Activated CD4-positive, alpha-beta T cell treated with anti-CD3 and anti-CD28 coated beads, Interleukin-2, amount 50 U/mL, for 1 hour (primary cell): ENCODE measurements at places on chromosomes 2 and 18.

DNA sequence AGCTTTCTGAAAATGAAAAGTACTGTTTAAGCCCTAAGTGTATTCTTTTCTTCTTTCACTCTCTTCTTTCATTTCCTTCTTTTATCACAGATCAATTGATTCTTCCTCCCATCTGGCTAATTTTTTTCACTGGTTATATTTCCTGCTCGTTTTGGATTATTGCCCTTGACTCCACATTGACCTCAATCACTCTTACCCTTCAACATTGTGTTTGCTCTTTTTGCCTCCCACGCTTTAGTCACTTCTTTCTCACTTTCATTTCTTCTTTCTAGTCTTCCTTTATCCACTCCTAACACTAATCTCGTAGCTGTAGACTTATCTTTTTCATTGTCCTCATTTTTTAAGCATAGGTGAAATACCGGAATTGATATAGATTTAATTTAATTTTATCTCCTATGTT, 320.3 kb upstream of the VRK2 start:
- no peak for DNase-seq

DNA sequence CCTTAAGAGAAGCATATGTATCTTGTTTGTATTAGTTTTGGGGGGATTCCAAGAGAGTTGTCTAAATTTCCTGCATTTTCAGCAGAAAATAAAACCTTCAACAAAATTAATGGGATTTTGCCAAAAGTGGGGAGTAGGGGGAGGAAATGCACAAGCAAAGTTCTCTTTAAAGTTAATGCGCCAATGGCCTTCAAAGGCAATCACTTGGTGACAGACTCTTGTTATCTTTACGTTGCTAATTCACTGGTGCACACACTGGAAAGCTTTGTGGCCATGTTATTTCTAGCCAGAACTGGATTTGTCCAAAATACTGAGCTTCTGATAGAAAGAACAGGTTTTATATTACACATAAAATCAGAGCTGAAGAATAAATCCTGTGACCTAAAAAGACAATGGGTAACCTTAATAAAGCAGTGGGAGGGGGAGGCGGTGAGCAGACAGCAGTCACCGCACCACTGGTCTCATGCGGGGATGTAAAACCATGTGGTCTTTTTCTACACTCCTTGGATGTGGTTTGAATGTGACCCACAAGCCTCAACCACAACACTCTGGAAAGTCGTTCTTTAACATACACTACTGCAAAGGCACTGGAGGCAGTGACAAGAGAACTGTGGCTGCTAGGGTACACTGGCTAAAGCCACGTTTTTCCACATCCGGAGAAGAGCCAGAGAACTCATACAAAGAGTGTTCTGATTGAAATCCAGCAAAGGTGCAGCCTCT, 176.9 kb upstream of the SMAD7 start:
- no peak for DNase-seq

- DNase-seq: no peak
Observed at GRCh38 chr2:86062043-86062442, 43.6 kb downstream of the POLR1A start.

DNA sequence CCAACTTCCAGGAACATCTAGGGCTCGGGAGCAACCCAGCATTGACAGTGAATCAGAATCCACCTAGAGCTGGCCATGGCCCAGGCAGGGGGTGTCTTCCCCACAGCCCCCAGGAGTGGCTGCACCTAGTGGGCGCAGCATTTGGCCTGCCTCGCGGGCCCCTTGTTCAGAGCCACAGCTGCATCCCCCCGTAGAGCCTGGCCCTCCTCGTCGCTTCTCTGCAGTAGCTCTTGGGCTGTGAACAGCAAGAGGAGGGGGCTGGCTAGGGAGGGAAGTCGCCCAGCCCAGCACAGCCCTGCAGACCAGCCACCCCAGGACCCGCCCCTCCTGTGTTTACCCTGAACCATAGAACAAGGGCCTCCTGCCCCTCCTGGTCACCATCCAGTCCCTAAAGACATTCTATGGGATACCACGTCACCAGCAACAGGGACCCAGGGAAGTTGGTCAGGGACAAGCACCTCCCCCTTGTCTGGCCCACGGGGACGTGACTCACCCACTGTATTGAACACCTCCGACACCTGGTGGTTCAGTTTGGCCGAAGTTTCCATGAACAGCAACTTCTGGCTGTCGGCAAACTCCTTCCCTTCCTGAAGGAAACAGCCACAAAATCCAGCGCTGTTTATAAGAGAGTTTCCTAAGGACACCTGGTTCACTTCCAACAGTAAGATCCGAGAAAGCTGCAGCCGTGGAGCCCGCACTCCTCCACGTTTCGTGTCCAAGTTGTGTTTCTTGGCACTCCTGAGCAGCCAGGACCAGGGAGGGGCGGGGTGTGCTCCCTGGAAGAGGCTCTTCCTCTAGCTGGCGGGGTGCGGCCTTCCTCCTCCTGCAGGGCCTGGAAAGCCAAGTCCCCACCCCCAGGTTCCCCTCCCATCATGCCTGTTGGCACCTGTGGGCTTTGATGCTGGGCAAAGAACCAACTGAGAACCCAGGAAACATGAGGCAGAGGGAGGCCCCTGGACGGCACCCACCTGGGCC, 8.8 kb downstream of the PRLH start:
- DNase-seq: no peak

DNA sequence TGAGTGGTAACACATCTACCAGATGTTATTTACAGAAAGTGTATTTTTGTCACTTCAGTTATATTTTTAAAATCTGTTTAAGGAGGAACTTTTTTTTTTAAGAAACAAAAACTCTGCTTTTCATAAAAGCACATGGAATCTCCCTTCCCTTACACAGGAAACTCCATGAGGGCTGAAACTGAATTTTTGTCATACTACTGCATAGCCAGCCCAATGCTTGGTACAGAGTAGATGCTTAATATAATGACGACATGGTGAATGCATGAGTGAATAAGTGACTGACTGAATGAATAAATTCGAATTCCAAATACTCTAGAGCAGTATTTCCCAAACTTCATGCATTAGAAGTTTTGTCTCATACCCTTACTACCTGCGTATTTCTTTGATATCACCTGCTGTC, 86.5 kb downstream of the ROCK2 start:
- no peak for DNase-seq

DNA sequence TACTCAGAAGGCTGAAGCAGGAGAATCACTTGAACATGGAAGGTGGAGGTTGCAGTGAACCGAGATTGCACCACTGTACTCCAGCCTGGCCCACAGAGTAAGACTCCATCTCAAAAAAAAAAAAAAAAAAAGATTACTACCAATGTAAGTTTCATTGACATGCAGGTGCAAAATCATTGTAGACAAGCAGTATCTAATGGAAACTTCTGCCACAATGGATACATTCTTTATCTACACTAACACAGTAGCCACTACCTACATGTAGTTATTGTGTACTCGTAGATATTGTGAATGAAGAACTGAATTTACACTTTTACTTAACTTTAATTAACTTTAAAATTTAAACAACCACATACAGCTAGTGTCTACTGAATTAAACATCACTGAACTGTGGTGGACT, 10.6 kb downstream of the PPP3R1 start:
- no peak for DNase-seq

- no peak for DNase-seq
Observed at GRCh38 chr18:370751-371608, 103.1 kb upstream of the THOC1 start.

DNA sequence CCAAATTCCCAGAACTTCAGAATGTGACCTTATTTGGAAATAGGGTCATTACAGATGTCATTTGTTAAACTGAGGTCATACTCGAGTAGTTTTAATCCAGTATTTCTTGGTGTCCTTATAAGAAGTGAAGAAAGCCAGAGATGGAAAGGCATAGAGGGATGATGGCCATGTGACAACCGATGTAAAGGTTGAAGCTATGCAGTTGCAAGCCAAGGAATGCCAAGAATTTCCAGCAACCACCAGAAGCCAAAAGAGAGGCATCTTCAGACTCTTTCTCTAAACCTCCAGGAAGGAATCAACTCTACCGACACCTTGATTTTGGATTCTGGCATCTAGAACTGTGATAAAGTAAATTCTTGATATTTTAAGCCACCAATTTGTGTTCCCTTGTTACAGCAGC, 242.2 kb downstream of the CDH20 start:
- DNase-seq: no peak

DNA sequence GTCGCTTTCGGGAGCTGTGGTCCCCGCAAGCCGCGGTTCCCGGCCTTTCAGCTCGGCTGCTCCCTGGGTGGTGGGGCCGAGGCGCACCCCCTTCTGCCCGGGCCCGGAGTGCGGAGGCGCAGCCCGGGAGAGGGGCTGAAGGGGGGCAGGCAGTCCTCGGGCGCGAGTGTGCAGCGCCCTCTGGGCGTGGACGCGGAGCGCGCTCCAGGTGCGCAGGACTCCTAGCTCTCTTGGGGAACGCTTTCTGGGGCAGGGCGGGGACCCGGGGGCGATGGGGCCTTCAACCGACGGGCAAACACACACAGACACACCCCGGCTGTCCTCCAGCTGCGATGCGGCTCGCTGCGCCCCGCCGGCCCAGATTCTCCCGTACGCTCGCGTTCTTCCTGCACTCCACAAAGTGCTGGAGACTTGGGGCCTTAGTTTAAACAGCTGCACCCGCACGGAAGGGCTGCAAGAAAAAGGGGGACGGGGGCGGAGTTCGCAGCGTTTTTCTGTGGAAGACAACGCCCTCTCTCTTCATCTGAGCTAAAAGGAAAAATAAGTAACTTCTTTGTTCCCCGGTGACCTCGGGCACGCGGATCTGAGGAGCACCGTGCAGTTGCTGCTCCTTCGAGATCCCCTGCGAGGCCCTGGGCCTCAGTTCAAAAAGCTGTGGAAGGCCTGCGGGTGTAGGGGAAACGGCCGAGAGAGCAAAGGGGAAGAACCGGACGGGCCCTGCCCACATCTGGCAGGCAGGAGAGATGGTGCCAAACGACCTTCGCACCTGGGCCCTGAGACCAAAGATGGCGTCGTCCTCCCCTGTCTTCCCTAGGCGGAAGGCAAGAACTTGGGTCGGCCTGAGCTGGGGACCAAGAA, 593 bp upstream of the SDC1 start:
- no peak for DNase-seq

DNA sequence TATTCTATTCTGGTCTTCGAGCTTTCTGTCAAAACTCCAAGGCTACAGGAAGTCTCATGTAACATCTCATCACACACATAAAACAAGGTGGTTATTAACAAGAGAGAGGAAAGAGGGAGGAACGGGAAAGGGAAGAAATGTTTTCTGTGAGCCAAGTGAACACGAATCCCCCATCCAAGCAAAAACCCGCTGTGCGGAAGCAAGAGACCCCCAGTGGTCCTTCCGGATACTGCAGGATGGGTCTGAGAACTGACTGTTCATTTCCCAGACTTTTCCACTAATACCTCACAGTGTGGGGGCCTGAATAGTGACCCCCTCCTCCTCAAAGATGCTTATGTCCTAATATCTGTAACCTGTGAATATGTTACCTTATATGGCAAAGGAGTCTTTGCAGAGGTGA, 19.0 kb upstream of the DIPK1C start:
- DNase-seq: no peak

- DNase-seq: no peak
Observed at GRCh38 chr18:76756531-76757253, 65.7 kb upstream of the ZNF236 start.

- no peak for DNase-seq
Observed at GRCh38 chr2:136016427-136016826, 31.0 kb upstream of the DARS1 start.

DNA sequence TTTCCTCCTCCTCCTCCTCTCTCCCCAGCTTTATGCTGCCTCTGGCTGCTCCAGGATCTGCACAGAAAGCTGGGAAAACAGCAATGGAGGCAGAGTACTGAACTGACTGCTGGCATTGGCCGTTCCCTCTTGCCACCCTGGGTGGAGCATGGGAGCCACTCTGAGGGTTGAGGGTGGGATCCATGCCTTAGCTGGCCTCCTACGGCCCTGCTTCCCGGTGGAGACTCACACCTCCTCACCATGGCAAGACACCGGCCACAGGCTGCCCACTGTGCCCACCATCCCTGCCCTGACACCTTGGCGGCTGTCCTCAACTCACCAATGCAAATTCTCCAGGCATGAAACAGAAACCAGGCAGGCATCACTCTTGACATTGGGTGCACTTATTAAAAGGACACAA, 832.3 kb upstream of the ID2 start:
- no peak for DNase-seq

DNA sequence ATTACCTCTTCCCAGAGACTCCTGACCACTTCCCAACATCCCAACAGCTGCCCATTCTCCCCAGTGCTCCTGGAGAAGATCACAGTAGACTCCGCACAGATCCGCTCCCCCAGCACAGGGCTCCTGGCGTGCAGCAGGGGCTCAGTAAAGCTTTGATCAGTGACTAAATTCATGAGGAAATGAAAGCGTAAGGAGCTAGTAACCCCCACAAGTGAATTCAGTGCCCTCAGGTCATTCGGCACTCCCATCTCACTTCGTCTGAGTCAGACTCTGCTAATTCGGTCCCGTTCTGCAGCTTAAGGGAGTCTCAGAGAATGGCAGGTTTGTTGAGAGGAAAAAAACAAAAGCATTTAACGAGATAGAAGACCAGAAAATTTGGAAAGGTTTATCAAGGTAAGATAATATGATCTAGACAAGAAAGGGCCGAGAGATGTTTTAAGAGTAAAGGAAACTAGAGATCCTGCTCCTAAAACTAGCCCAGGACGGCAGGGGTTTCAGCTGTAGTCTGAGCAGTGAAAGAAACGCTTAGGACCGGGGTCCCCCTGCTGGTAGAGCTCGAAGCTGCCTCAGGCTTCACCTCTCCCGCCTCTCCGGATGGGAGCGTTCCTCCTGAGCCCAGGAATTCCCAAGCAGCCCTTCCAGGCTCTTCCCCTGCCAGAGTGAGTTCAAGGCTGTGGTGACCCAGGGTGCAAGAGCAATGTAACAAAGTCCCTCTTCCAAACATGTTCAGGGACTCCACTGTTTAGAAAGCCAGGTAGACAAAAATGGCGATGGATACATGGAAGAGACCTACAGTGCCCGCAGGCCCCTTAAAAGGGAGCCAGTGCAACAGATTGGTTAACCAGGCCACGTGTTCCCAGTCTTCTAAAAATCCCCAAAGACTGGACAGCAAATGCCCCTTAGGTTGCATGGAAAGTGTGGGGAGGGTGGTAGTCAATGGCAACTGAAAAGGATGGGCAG, 127.3 kb downstream of the DNER start:
- no peak for DNase-seq

- DNase-seq: no peak
Observed at GRCh38 chr2:127954857-127955256, 69.1 kb upstream of the AMMECR1L start.

GRCh38 chr2:238162846-238163441, 4.2 kb downstream of the ERFE start:
- DNase-seq: no peak
